Lower lobe of right lung (tissue), 2 donors: ENCODE measurements at places on chromosomes 4 and X.

DNA sequence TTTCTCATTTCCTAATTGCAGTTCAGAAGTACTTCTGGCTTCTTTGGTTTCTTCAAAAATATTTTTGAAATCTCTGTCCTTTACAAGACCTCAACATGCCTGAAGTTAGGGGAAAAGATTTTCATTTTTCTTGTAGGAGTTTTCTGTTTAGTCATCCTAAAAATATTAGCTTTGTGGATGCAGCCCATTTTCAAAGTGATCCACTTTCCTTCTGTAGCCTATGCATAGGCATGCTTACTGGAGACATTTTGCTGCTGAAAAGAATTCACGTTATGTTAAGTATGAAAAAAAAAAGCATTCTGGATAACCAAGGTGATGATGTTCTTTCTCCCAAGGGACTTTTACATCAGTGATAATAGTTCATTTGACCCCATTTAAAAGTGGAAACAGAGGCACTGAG lies 245.6 kb downstream of the THOC2 start:
- no peak for DNase-seq

- DNase-seq = no peak
Observed at GRCh38 chr4:177726111-177726510, 283.9 kb upstream of the AGA start.

DNA sequence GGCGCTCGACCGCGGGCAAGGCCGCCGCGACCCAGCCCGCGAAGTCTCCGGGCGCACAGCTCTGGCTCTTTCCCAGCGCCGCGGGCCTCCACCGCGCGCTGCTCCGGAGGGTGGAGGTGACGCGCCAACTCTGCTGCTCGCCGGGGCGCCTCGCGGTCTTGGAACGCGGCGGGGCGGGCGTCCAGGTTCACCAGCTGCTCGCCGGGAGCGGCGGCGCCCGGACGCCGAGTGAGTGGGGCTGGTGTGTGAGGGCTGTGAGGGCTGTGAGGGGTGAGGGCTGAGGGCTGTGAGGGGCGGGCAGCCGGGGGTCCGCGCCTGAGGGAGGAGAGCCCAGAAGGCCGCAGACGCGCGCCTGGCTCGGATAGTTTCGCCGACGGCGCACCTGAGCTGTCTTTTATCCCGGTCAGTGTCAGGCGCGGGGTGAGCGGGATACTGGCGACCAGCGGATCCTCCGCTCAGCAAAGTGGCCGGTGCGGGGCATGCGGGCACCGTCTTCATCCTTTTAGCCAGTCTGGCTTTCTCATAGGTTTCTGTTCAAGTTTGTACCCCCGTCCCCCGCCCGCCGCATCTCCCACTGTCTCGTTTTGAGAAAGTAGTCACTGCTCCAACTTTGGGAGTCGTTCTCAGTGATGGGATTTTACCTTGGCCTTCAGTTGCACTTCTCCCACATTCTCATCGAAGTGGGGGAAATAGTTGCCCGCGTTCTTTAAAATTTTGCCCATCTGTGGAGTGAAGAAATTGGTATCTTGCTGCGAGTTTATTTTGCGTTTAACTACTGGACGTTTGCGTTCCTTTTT lies 586 bp downstream of the HERC5 start:
- DNase-seq = peak; percentile 62

GRCh38 chr4:84790769-84791565 lies 175.5 kb downstream of the WDFY3 start:
- DNase-seq = no peak

- no peak for DNase-seq
Observed at GRCh38 chr4:148287111-148287510, 155.1 kb downstream of the NR3C2 start.

DNA sequence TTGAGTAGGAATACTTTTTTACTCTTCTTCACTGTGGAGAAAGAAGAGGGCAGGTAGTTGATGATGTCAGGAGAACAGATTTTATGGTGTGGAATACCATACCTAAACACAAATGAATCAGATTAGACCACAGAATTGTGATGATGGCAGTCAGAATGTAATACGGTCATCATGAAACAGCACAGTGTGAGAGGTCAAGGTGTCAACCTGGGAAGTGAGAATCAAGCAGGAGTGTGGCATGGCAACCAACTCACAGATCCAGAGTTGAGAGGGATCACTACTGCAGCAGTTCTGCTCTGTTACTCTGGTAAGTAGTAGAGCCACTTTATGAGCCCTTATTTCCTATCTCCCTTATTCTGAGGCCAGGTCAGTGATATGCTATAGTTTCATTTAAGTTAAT lies 27.7 kb downstream of the METTL14 start:
- DNase-seq = no peak

DNA sequence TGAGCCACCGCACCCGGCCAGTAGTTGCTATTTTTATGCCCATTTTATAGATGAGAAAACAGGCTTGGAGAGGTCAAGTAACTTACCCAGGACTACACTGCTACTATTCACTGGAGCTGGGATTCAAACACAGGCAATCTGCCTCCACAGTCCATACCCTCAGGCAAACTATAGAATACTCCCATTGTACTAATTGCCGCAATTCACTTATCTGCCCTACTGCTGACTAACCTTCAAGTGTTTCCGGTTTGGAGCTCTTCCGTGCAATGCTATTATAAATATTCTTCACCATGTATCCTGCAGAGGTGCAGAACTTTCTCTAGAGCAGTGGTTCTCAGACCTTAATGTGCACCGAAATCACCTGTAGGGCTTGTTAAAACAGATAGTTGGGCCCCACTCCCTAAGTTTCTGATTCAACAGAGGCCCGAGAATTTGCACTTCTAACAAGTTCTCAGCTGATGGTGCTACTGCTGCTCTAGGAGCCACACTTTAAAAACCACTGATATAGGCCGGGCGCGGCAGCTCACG lies 1.9 kb upstream of the G3BP2 start:
- DNase-seq = no peak

- no peak for DNase-seq
Observed at GRCh38 chr4:173937631-173938270, 345.7 kb downstream of the FBXO8 start.

GRCh38 chr4:18627447-18628005 lies 606.0 kb upstream of the LCORL start:
- DNase-seq = no peak

DNA sequence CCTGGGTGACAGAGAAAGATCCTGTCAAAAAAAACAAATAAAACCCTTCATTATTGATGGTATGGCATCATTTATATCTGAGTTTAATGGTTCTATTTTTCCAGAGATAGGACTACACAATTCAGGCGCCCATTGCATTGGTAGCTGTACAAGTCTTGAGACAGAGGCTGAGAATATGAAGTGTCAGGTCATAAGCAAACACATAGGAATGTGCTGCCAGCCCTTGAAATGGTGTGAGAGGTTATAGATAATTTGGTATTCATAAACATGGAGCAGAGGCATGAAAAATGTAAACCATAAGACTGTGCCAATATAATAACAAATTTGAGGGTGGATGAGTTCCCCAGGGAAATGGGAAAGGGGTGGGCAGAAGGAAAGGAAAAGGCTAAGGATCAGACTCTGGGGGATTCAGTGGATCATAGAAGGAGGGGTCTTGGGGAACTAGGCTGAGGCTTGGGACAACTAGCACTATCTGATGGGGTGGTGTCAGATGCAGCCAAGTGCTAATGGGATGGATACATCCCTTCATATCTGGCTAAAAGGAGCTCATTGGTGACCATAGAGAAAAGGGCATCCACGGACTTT lies 50.8 kb downstream of the MAOA start:
- DNase-seq = no peak

- no peak for DNase-seq
Observed at GRCh38 chr4:162793004-162793403, 373.7 kb downstream of the NAF1 start.

DNA sequence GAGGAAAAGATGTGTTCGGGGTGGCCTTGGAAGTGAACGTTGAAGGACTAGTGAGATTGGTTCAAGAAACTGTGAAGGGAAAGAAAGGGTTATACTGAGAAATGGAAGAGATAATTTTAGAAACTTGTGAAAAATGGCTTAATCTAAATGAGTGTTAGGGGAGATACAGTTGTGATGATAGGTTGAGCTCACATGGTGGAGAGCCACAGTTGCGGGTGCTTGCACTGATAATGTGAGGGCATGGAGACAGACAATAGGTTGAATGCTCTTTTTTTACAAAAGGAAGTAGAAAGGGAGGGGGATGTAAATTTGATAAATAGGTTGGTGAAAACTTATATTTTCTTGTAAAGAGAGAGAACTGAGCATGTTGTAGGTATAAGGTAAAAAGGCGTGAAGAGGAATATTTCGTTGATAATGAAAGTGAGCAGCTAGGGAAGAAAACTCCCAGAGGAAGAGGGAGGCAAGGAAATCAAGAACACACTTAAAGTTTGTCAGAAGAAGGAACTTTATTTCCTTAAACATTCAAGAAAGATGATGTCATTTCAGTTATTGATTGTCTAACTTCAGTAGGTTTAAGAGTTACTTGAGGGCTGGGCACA lies 8.2 kb downstream of the AREG start:
- no peak for DNase-seq

- DNase-seq = no peak
Observed at GRCh38 chrX:96997196-96997595, 113.5 kb downstream of the RPA4 start.

DNA sequence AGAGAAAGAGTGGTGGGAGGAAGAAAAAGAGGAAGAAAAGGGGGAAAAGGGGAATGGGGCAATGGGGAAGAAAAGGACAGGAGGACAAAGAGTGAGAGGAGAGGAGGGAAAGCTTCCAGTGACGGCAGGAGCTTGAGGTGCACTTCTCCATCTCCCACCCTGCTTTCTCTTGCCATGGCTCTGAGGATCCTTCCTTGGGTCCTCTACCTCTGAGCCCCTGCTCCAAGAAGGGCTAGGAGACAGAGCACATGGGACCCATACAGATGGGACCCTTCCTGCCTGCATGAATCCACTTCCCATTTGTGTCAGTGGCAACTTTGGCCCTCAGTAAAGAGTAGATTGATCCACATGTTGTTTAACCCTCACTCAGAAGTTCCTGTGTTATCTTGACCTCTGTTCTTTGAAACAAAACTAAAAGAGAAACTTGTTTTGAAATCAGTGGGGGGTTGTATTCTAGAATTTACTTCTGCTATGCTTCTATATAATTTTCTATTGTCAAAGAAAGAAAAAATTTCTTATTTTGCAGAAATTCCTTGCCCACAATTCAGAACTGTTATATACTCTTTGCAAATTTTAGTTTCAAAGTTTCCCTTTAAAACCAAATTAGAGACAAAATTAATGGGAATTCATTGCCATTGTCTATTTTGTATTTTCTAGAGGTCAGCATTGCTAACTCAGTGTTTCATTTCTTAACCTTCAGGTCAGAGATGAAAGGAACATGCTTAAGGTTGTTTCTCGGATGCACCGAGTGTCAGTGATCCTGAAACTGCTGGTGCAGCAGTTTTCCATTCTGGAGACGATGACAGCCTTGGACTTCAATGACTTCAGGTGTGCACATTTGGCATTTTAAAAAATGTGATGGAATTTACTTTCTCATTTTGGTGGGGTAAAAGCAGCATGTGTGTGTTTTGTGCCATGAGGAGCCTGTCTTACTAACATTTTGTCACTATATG lies 5.0 kb downstream of the TDO2 start:
- no peak for DNase-seq

GRCh38 chr4:138851391-138852335 lies 163.9 kb upstream of the NOCT start:
- no peak for DNase-seq

DNA sequence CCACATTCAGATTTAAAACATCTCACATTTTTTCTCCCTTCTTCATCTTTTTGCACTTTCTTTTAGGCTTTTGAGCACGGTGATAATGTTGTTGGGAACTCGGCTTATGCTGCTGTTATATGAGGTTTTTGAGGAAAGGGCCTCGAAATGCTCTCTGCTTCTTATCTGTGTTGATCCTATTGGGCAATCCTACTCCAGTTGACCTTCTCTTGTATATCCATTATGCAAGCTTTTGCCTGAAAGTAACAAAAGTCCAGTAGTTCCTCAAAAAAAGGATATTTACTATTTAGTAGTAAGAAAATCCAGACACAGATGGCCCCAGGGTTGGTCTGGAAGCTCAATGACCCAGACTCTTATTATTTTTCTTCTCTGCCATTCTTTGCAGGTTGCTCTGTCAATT lies 57.7 kb upstream of the SPANXB1 start:
- no peak for DNase-seq

GRCh38 chr4:54050214-54050904 lies 14.0 kb downstream of the CHIC2 start:
- DNase-seq = no peak

DNA sequence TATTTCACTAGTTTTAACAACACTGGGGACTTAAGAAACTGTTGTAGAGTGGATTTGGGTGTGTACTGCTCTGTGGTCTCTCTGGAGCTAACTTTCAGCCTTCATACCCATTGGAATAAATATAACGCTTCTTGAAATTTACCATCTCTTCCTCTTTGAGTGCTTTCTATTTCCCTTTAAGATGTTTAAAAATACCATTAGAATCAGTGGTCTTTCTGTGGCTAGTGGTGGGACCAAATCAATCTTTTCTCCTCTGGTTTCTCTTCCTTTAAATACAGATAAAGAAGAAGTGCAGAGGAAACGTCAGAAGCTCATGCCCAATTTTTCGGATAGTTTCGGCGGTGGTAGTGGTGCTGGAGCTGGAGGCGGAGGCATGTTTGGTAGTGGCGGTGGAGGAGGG lies 92.0 kb downstream of the NFKB1 start:
- no peak for DNase-seq

GRCh38 chr4:5447755-5448154 lies 260.6 kb downstream of the EVC2 start:
- DNase-seq = no peak

DNA sequence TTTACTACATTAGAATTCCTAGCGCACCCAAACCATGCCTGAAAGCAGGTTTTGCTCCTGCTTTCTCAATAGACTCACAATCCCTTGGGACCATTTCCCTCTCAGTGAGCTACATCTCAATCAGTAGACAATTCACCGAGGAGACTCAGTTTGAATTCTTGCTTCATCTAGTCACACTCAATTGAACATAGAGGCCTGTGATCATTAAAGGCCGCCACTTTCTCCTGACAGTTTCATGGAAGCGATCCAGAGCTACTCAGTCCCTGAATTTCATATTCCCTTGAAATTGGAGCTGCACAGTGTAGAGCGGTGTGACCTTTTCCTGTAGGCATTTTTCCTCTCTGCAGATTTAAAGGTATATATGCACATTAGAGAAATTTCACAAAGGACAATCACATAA lies 193.9 kb upstream of the SPOCK3 start:
- no peak for DNase-seq

DNA sequence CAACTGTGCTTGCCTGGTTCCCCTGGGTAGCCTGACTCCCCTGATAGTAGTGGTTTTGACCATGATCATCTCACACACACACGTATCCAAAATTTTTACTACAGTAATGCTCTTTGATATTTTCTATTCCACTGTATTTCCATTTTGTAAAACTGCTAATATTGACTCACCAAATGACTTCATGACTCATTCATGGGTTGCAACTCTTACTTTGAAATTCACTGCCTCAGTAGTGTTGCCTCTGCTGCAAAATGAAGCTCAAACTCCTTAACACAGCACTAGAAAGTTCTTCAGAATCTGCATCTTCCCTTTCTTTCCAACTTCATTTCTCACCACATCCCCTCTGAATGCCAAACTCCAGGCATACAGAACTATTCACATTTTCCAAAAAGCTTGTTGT lies 20.3 kb downstream of the QRFPR start:
- DNase-seq = no peak
